NCI-H526 (cell line): ENCODE measurements at places on chromosomes 1 and 21.

DNA sequence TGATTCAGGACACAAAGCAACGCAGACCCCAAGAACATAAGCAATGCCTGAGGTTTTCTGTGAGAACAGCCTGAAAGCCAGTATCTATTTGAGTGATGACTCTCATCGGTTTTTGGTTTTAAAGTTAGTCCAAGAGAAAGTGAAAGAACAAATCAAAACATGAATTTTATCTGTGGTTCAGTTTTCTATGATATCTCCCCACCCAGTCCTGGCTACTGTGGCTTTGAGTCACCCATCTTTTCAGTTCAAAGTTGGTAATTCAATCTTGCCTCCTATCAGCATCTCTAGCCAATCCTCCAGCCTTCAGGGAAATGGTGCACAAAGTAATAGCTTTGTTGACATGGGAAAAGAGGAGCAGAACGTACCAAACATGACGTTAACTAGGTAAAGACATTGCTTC, 40.5 kb upstream of the KRTAP19-8 start:
- DNase-seq: no peak

DNA sequence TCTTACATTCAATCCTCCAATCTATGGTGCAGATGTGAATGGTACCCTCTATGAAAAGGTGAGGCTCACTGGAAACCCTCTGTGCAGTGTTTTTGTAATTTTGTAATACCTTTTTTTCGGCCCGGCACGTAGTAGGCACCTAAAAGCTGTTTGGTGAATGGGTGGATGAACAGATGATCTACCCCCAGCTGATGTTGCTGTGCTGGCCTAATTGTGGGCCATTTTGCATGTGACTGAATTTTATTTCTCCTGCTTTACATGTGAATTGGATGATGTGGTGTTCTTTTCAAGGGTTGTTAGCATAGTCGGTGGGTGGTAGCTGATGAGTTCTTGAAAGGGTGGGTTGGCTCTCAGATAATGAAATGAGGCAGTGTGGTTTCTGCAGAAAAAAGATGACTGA, 10.4 kb downstream of the KDM4A start:
- peak; percentile 47 for DNase-seq

DNA sequence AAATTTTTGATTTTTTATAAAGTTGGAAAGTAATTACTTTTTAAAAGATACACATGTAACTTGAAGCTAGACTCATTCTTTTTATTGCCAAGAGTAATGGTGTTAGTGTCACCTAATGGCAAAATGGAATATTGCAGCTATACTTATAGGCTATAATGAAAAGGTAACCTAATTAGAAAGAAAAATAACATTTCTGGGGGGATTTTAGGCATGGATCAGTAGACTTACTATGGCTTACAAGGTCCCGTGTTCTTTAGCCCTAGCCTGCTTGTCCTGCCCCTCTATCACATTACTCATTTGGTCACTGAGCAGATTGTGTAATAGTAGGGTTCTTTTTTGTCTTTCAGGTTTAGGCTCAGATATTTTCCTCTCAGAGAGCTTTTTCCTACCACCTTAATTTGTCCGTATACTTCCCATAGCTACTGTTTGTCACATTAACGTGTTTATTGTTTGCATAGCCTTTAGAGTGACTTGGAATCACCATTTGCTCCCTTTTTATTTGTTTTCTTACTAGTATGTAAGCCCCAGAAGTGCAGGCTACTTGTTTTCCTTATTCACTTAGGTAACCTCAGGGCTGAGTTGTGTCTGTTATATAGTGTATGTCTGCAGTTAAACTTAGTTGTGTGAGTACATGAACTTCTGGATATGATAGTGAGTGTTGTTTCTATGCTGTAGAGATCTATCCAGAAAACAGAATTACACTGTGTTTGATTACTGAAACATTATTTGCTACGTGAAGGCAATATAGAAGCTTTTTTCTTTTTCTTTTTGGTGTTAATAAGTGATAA, 58.7 kb downstream of the RABGAP1L start:
- peak; percentile 79 for DNase-seq

GRCh38 chr1:68233202-68233601, 879 bp upstream of the WLS start:
- DNase-seq: no peak
